Stimulated activated CD8-positive, alpha-beta memory T cell treated with anti-CD3 and anti-CD28 coated beads, Interleukin-2, amount 100 ng/mL, for 1 hour (primary cell): ENCODE measurements at places on chromosomes 11 and 22.

DNA sequence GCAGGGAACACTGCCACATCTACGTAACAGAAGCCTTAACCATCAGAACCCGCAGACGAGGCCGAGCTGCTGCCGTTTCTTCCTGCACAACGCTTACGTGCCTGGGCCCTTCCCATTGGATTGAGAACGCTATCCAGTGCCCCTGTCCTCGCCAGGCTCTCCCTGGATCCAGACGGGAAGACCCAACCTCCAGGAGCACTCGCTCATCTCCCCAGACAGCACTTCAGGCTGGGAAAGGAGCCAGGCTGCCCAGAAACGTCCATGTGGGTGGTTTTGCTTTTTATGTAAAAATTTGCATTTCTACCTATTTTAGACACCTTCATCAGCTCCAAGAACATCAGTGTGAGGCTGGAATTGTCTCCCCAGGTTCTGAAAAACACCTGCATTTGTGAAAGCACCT is 7.3 kb upstream of the CRYBB3 start:
- no peak for DNase-seq

DNA sequence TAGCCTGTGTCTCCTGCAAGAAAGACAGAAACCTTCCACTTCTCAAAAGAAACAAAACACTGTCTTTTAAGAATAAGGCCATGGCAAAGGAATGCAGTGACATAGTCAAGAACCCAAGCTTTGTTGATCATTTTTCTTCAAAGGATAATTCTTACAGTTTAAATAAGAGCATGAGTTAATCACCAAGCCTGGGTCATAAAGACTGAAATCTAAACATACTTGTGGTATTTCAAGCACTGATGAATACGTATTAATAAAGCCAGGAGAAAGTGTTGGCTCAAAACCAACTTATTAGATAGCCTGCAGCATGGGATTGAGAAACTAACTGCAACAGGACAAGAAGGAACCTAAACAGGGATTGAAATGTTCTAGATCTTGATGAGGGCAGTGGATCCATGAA is 143.3 kb upstream of the MTNR1B start:
- no peak for DNase-seq

- DNase-seq = no peak
Measured at GRCh38 chr11:57787920-57788702, 26.5 kb downstream of the CTNND1 start.

DNA sequence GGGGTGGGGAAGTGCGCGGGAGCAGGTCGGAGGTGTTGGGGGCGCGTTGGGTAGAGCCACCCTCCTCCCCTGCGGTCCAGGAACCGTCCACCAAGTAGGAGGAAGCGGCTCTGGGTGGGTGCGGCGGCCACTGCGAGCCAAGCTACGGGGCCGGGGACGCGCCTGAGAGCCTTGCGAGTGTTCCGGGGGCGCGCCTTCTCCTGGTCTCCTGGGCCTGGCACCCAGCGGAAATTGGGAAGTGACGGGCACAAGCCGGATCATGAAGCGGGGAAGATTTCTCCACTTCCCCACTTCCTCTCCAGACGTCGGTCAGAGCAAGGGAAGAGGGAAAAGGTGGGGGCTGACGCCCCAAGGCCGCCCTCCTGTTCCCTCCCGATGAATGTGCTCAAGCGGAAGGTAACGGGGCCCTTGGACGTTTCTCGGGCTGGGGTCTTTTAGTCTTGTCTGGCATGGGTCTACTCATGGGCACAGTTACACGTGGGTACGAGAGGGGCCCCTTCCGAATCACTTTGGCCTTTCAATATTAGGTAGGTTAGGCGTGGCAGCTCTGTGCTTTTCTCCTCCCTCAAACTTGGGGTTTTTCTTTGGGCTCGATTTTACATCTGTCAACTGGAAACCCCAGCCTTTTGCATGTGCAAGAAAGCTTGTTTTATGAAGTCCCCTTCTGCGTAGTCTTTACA is 865 bp downstream of the RBM14 start:
- DNase-seq = no peak

DNA sequence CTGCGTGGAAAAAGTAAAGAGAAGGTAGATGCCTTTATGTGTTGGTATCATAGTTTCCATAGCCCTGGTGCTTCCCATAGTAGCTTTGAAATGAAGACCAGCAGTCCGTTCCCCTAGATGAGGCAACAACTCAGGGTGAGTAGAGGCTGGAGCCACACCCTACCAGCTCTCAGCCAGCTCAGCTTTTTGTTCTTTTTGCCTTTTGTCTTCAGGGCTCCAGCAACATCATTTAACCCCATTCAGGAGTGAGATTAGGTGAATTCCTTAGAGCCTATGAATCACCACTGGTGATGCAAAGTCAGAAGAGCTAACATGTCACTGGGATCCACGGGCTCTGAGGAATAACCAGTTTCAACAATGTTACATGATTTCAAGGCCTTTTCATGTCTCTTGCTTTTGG is 14.0 kb upstream of the SESN3 start:
- DNase-seq = no peak

- DNase-seq = no peak
Measured at GRCh38 chr11:102552447-102553194, 22.1 kb upstream of the MMP7 start.

DNA sequence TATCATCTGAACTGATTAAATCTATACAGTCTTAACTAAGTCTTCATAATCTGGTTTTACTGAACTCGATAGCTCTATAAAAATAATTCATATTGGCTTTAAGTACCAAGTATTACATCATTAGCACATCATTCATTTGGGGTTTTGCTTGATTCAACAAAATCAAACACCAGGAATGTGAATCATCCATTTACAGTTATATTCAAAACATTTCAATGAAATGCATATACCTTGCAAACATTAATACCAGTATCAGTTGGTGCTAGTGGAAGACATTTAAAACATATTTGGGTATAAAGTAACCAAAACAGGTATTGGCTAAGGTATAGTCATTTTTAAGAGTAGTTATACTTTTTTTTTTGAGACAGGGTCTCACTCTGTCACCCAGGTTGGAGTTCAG is 12.2 kb upstream of the CCDC89 start:
- DNase-seq = no peak

GRCh38 chr11:128872594-128872993 is 5.5 kb upstream of the KCNJ1 start:
- no peak for DNase-seq

DNA sequence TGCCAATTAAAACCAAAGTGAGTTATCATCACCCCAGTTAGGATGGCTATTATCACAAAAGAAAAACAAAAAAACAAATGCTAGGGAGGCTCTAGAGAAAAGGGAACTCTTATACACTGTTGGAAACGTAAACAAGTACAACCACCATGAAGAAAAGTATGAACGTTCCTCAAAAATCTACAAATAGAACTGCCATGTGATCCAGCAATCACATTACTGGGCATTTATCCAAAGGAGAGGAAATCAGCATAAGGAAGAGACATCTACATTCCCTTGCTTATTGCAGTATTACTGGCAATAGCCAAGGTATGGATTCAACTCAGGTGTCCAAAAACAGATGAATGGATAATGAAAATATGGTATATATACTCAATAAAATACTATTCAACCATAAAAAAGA is 1145.1 kb downstream of the LRRC4C start:
- no peak for DNase-seq
